ENCODE measurements at places on chromosomes 5 and 9.

- no peak for DNase-seq
Measured at GRCh38 chr5:160628619-160628968, 206.9 kb downstream of the PTTG1 start.

GRCh38 chr5:137672001-137672400 is 63.9 kb downstream of the KLHL3 start:
- no peak for DNase-seq

GRCh38 chr9:137666955-137667670 is 48.3 kb downstream of the EHMT1 start:
- no peak for DNase-seq

DNA sequence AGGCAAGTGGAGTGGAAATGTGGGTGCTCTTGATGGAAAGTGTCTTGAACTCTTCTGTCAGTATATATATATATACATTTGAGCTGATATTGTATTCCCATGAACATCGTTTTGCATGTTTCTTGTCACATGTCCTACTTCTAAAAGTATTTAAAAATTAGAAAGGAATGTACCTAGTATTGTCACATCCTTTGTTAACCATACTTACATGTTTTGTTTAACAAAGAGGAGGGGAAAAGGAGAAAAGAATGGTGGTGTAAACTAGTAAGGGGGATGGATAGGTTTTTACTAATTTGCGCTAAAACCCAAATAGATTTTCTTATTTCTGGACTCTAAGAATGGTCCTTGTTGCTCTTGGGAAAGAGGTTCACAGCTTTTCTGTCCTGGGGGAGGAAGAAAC is 181.7 kb downstream of the GOLPH3 start:
- no peak for DNase-seq

GRCh38 chr9:76886318-76886717 is 19.6 kb downstream of the PRUNE2 start:
- no peak for DNase-seq

Measured in activated CD8-positive, alpha-beta memory T cell treated with anti-CD3 and anti-CD28 coated beads for 24 hours (primary cell).